Stimulated activated CD8-positive, alpha-beta memory T cell treated with anti-CD3 and anti-CD28 coated beads, Interleukin-4, amount 100 ng/mL, for 1 hour (primary cell): ENCODE measurements at places on chromosomes 5 and 9.

DNA sequence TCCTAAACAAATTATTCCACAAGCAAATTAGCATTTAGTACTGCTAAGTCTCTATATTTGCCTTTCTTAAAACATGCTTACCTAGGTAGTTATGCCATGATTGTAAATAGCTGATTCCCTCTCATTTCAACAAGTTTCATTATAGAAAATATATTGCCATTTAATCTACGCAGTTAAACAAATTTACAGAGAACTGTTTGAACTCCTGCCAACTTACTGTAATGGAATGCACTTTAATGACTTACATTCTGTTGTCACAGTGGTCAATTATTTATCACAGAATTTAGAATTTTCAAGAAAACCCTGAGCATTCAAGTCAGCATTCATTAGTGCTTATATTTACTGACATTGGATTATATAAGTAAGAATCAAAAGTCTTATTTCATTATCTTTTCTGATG, 19.6 kb downstream of the SLC38A9 start:
- no peak for DNase-seq

DNA sequence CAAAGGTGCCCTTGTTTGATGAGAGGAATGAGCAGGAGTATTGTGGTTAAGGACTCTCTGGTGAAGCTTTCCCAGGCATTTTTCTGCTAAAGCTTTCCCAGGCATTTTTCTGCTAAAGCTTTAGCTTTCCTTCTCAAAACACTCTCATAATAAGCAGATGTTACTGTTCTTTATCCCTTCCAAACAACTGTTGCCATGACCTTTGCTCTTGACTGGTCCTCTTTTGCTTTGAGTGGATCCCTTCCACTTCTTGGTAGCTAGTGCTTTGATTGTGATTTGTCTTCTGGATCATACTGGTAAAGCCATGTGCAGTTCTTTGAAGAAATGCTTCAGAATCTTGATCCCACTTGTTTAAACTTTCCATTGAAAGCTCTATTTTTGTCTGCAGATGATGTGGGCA, 85.8 kb downstream of the GPBP1 start:
- no peak for DNase-seq

DNA sequence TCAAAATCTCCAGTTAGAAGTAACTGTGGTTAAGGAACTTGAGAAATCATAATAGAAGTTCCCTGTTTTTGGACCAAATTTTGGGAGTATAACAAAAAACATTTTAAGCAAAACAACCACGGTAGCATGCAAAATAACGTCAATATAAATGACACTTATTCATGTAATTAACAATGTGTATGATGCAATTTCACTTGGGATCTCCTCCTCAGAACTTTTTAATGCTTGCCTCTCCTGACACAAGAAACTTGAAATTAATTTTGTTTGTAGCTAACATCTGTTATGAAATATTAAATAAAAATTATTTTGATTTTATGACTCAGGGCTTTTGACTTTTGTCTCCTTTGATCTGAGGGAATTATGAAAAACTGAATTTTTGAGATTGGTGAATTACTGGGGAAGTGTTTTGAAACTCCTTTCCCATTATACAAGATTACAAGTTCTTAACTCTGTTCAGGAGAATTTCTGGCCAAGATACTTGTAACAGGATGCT, 149.7 kb downstream of the ATP10B start:
- DNase-seq: no peak

DNA sequence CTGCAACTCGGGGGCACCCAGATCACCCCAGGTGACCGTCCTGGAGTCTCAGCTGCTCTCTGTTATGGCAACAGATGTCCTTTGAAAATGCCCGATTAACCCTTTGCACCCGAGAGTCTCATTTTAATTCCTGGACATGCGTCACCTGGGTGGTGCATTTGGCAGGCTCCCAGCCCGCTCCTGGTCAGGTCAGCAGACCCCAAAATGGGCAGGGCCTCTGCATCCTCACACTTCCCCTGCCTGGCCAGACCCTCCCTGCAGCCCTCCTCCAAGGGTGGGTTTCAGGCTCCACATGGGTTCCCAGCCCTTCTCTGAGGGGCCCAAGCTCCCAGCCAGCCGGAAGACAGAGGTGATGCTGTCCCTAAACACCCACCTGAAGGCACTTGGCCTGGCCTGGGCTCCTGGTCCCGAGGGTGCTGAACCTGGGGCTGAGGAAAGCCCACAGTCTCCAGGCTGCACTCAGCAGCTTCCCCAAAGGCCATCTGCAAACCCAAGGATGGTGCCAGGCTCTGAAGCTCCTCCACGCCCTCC, 69.4 kb downstream of the PSMB7 start:
- no peak for DNase-seq

- DNase-seq: no peak
These were observed 229.1 kb downstream of the PSAT1 start for GRCh38 chr9:78525986-78526560.

- no peak for DNase-seq
These were observed 17.4 kb downstream of the LMNB1 start for GRCh38 chr5:126794157-126794828.

DNA sequence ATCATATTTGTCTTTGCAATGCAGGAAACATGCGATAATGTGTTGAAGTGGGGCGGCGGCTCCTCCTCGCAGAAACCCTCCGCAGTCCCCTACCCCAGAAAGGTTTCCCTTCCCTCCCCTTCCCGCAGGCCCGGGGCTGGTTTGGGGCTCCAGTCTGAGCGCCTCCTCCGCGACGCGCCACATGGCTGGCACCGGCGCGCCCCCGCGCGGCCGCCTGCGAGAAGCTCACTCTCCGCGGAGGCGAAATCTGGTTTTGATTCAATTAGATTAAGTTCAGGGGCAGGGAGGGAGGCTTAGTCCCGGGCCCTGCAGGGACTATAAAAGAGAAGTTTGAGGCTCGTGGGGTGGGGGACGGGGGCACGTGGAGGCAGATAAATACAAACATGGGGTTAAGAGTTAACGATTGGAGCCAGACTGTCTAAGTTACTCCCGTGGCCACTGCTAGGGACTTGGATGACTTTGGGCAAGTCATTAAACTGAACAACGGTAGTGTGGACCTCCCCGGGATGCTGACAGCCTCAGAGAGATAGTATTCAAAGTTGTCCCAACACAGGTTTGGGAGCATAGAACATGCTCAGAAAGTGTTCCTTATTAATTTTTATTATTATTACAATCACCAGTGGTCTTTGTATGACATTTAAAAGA, 69.4 kb downstream of the MSX2 start:
- peak; percentile 14 for DNase-seq

- no peak for DNase-seq
These were observed 126.1 kb upstream of the PAPPA start for GRCh38 chr9:116027511-116027910.

GRCh38 chr5:149024477-149024876, 38.4 kb downstream of the SH3TC2 start:
- DNase-seq: no peak

DNA sequence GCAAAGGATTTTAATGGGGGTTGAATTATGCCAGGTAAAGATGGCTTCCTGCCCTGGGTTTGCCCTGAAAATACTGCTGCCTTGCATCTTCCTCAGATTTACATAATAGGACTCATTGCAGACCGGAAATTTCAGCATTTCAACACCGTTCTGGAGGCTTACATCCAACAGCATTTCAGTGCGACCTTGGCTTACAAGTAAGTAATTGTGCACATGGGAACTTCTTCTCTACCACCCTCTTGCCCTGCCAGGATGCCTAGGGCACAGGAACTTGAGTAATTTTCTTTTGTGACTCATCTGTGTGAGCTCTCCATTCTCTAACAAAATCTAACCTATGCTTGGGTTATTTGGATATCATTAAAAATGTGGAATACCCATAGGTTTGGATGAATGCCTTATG, 80.2 kb downstream of the DOCK2 start:
- DNase-seq: no peak

- no peak for DNase-seq
These were observed 115.0 kb downstream of the SCAMP1 start for GRCh38 chr5:78475370-78475769.

GRCh38 chr9:3946840-3947587, 352.9 kb downstream of the GLIS3 start:
- no peak for DNase-seq

GRCh38 chr9:96607971-96608370, 11.7 kb downstream of the CDC14B start:
- DNase-seq: no peak

- DNase-seq: no peak
These were observed 13.9 kb upstream of the OSMR start for GRCh38 chr5:38831909-38832308.

- no peak for DNase-seq
These were observed 265.8 kb downstream of the ADAMTSL1 start for GRCh38 chr9:18739641-18740318.

DNA sequence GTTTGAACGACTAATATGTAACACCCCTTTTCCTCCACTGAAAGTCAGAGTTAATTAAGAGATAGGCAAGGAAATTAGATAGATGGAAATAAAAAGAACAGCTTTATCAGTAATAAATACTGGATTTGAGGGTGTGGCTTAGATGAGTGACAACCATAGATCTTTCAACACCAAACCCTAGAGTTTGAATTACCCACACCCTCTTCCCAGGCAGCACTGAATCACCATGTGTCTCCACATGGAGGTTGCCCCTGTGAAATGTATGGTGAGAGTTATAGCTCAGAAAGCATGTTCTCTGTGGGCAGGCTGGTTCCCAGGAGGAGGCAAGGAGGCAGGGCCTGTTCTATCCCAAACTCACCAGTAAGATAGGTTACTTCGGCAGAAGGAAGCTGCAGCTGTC, 69.7 kb downstream of the TMEM174 start:
- DNase-seq: no peak

GRCh38 chr9:5698004-5698403, 69.1 kb downstream of the RIC1 start:
- no peak for DNase-seq

DNA sequence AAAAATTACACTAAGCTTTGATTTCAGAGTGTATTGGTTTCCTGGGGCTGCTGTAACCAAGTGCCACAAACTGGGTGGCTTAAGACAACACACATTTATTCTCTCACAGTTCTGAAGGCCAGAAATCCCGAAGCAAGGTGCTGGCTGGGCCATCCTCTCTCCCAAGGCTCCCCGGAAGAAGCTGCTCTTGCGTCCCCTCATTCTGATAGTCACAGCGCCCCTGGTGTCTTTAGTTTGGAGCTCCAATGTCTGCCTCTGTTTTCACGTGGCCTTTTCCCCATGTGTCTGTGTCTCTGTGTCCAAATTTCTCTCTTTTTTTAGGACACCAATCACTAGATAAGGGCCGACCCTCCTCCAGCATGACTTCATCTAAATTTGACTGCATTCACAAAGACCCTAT, 56.7 kb downstream of the ROPN1L start:
- DNase-seq: no peak

DNA sequence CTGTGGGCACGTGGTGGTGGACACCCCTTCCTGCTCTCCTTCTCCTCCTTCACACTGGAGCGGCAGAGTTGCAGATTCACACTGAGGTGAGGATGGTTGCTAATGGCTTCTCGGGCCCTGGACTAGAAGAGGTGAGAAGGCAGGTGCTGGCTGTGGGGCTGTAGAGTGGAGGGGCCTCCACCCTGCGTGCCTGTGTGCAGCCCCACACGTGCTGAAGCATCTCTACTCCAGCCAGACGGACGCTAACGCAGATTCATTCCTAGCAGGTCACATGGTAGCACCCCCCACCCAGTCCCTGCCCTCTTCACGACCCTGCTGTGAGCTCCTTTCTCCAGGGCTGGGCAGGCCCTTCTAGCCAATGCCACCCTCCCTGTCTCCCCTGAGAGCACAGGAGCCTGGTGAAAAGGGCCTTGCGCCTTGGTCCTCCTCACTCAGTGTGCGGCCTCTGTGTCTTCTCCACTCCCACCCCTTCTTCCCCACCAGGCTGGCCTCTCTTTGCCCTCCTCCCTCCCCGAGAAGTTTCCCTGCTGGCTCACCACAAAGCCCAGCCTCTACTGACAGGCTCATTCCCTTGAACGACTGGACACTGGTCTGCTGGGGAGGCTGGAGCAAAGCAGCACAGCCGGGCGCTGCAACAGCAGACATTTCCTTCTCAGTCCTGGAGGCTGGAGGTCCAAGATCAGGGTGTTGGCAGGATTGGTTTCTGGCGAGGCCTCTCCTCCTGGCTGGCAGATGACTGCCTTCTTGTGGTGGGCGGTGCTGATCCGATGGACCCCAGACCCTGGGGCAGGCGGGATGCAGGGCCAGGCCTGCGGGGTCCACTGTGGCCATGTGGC, 14.2 kb downstream of the CACNA1B start:
- no peak for DNase-seq

GRCh38 chr9:18786196-18786595, 246.8 kb downstream of the SAXO1 start:
- DNase-seq: no peak
